Aorta (tissue), 5 donors: ENCODE measurements at places on chromosomes 7 and 10.

- peak; percentile 81 for DNase-seq
These were observed 128.6 kb downstream of the OAT start for GRCh38 chr10:124289851-124290795.

DNA sequence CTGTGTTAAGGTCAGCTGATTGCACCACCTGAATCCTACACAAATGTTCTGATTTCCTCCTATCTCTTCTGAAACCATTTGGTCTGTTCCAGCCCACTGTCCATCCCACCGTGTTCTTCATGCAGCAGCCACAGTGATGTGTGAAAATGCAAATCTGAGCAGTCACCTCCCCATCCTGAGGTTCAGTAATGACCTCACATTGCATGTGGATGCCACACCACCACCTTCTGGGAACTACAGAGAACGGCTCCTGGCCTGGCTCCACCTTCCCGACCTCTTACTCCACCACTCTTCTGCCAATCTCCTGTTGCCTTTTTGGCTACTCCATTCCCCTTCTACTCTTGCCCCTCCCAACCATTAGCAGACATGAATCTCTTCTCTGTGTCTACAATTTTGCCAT lies 244.4 kb downstream of the TNS3 start:
- DNase-seq = no peak

- no peak for DNase-seq
These were observed 45.6 kb downstream of the GPR141 start for GRCh38 chr7:37729181-37729580.

GRCh38 chr10:32417911-32418547 lies 27.9 kb upstream of the CCDC7 start:
- DNase-seq = no peak

DNA sequence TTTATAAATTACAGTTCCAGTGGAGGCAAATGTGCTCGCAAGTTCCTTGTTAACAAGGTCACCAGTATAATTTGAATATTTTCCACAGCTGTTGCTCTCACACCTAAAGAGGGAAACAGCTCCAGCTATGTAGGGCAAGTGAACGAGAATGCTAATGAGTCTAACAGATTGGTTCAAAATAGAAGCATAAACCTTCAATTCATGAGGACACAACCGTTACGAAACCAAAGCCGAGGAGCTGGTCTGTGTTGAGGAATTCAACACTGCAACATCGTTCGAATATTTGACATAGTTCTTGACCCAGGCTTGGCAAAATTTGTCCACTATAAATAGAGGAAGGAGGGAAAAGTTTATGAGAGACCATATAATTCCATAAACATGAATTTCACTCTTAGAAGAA lies 161.3 kb downstream of the KLF6 start:
- DNase-seq = no peak

- DNase-seq = no peak
These were observed 18.0 kb downstream of the CHST15 start for GRCh38 chr10:124075231-124075955.

DNA sequence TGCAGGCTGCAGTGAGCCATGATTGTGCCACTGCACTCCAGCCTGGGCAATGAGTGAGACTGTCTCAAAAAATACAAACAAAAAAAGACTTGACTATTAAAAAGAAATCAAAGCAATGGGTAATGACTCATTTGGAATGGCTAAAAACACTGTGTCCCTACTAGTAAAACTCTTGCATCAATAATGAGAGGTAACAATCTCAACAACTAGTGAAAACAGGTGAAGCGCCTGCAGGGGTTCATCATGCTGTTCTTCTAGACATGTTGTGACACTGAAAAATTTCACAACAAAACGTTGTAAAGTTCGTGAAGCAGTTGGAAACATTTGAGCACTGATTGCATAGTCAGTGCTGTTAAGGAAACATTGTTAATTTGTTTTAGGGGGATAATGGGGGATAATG lies 26.9 kb upstream of the SLC29A4 start:
- DNase-seq = no peak
